Activated T-cell treated with anti-CD3 and anti-CD28 coated beads, Interleukin-2, amount 50 U/mL, for 48 hours (primary cell): ENCODE measurements at places on chromosomes 2 and 18.

DNA sequence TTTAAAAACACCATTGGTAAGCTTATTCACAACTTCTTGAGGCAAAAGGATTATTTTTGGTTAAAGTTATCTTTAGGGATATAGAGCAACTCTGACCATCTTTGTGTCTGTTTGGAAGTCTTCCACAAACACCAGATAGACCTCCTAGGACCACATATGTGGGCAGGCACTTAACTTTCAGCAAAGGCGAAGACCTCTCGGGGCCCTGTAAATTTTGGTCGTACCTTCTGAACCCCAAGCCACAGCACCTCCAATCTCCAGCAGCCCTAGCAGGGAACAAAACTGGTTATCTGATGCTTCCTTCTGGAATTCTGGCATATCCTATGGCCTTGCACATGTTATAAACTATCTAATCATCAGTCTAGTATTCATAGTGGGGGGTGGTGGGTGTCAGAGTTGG lies 114.8 kb downstream of the MBD5 start:
- DNase-seq, result no peak

GRCh38 chr18:27017901-27018500 lies 152.5 kb upstream of the AQP4 start:
- no peak for DNase-seq

GRCh38 chr2:119837759-119838158 lies 78.0 kb downstream of the PTPN4 start:
- DNase-seq, result no peak

- DNase-seq, result no peak
Measured at GRCh38 chr18:24868760-24869237, 408.4 kb downstream of the HRH4 start.

GRCh38 chr18:650428-650858 lies 7.0 kb upstream of the TYMS start:
- DNase-seq, result no peak

DNA sequence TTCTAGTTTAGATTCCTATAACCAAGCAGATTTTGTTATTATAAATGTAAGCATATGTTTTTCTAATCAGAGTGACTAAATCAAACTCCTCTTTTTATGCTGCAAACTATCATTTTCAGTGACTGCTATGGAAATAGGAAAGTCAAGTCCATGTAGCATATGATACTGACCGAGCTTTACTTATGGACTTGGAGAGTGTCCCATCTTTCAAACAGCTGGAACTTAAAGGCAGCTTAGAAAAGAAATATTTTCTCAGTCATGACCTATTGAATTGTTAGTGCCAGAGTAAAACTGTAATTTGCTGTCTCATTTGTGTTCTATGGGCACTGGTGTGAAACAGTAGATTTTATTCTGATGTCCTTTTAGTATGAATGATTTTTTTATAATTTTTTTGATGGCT lies 76.7 kb downstream of the PHLPP1 start:
- no peak for DNase-seq

DNA sequence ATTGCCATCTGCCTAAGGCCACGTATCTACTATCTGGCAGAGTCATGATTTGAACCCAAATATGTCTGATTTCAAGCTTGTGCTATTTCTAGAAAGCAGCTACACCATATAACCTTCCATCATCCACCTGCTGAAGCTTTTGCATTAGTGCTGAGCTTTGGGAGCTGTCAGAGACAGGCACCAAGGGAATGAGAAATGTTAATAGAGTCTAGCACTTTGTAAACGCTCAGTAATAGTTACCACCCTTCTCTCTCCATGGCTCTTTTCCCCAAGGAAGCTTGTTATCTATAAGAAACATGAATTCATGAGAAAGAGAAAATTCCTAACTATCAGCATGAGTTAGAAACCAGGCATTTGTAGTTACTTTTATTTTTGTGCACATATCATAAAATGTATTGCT lies 151.5 kb downstream of the CPS1 start:
- no peak for DNase-seq

DNA sequence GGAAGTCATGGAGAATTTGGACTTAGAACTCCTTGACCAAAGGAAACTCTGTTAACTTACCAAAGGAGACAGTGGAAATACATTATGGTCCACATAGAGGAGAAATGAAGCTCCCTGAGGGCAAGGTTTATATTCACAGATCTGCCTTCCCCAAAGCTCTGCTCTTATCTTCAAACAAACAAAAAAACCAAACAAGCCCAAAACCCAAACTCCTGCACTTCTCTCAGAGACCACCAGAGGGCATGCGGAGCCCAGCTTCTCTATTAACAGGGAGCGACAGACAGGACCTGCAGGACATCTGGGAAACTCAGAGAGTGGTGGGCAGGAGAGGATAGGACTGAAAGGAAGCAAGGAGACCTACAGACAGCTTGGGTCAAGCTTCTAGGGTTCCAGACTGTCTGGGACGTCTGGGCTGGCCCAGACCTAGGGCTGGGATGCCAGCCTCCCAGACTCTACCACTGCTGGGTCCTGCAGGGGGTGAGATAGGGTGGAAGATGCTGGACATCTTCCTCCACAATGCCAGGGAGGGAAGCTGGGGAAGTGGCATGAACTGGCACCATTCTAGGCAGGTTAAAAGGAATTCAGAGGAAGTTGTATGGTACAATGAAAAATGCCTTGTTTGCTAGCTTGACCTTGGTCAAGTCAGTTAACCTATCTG lies 4.0 kb upstream of the WNT10A start:
- peak; percentile 85 for DNase-seq

DNA sequence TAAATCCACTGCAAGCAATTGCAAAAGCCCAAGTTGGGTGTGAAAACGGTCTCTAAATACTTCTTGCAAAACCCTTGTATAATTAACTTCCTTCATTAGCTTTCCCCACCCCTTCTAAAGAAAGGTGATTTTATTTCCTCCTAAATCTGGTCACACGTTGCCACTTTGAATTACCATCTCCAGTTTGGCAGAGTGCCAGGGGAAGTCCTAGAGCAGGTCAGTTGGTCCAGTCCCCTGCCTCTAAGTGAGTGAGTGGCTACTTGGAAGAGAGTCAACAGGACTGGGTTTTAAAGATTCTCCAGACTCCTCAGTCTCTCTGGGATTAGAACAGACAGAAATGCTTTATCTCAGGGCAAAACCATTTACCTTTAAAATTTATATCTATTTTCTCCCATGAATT lies 18.7 kb upstream of the LYPD6B start:
- DNase-seq, result no peak
